Activated CD4-positive, alpha-beta T cell treated with anti-CD3 and anti-CD28 coated beads for 36 hours (primary cell): ENCODE measurements at places on chromosomes 12 and 14. TPM values are rescaled to one million over a fixed set of nuclear protein-coding genes. Genes with fewer than 3 reads are reported as not detected.

The CDCA3 gene
- 87.8 TPM for total RNA-seq

DNA sequence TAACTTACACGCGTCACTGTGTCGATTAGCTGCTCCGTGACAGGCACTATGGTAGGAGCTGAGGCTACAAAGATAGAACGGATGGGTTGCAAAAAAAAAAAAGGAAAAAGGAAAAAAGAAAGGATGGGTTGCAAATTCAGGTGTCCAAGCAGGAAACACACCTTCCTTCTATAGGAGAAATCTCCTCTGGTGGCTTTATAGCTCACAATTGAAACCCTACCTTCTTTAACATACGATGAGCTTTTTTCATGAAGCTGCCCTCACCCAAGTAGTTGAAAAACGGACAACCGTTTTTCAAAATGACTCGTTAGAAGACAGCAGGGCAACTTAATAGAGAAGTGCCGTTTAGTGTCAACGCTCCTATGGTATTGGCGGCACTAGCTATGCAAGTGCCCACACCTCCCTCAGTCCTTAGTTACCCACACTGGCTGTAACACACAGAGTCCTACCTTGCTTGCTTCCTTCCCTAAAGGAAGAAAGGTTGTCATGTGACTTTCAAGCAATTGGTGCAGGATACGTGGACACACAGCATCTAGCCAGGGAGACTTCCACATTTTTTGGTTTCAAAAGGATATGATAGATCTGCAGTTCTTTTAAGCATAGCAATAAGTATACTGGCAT is 682 bp upstream of the TRIP11 start:
- DNase-seq: peak; percentile 29

- no peak for DNase-seq
Measured at GRCh38 chr14:53220914-53221313, 67.8 kb upstream of the DDHD1 start.

DNA sequence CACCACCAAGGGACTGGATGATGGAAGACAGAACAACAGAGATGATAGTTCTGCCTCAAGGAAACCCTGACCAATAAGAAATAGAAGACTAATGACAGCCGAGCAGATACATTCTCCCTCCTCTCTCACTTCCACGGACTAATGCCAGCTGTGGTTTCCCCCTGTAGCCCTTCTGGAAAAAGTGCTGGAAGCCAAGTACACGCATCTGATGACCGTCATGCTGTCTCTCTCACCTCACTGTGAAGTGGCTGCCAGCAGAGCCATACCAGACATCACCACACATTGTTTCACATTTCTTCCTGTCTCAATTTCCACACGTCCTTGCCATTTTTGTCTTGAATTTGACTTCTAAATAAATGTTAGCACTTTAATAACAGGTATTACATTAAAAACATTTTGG is 2.9 kb downstream of the TAS2R43 start:
- no peak for DNase-seq

The CLEC4C gene
- not detected for total RNA-seq

The L2HGDH gene
- total RNA-seq: 12.8 TPM

The ALG10B gene
- total RNA-seq: 15.3 TPM

- no peak for DNase-seq
Measured at GRCh38 chr14:70898111-70898745, 9.0 kb upstream of the PCNX1 start.

- no peak for DNase-seq
Measured at GRCh38 chr14:34857689-34858449, 17.3 kb downstream of the BAZ1A start.

The NPAS3 gene
- not detected for total RNA-seq

DNA sequence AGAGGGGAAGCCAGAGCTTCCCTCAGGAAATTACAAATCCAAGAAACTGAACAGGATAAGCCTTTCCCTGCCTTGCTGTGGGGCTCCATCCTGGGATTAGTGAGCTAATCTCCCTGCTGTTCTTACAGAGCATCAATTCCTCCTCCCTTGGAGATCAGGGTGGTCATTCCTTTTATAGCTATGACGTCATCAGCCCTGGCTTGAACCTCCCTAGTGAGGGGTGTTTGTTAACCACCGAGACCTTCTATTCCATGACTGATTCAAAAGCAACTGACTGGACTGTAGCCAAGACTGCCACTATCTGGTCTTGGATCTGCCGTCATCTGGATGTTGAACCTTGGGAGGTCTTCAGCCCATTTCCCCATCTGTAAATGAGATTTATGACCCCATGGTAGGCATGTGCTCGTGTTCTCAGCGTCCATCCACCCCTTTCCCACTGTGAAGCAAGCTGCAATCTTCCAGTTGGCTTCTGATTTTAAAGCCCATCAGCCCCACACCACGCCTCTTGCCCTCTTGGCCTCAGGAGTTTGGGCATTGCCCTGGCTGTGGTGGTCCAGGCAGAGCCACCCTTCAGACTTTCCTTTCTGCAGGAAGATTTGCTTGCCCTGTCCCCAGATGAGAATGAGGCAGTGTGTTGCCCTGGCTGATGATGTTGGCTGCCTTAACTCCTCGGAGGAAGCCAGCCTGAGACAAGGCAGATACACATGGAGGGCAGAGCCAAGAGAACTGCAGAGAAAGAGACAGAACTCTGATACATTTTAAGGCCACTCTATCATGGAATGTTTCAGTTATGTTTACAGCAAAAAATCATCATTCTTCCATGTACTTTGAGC is 59.6 kb upstream of the ACTN1 start:
- DNase-seq: no peak

DNA sequence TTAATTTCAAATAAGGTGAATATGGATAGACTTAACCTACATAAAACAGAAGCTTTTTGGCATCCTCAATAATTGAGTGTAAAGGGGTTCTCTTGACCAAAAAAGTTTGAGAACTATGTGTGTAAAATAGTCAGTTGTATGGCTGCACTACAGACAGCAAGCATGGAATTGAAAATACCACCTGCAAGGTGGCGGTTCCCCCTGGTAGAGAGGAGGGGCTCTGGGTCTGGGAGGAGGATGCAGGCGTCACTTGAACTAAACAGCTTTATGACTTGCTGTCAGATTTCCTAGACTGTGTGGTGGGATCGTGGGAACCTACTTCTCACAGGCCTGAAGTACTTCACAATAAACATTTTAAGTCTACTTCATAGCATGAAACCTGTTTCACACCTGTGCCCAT is 6.3 kb downstream of the EVL start:
- DNase-seq: peak; percentile 46

The GALC gene
- 10.3 TPM for total RNA-seq

DNA sequence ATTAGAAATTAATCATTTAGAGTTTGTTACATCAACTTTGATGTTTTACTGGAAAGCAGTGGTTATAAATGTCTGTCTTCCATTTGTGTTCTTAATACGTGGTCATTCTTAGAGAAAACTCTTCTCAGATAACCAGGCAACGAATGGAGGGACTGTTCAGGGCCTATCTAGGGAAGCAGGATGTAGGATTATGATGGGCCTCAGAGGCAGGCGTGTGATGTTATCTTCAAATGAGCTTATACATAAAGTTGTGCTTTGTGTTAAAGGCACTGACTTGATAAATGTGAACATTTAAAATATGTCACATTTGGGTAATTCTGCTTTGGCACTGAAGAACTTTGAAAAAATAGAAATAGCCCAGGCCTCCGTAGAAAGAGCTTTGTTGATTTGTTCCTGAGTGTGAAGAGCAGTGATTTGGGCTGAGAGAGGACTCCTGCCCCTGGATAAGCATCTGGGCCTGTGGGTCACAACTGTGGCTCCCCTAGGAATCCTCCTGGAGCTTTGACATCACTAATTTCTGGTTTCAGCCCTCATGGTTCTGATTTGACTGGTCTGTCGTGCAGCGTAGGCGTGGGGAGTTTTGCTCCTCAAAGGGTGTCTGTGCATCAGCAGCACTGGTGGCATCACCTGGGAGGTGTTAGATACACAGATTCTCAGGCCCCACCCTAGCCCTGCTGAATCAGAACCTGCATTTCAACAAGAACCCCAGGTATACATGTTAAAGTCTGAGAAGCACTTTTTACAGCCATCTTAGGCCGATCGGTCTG is 55.4 kb downstream of the SAMD4A start:
- DNase-seq: peak; percentile 87

DNA sequence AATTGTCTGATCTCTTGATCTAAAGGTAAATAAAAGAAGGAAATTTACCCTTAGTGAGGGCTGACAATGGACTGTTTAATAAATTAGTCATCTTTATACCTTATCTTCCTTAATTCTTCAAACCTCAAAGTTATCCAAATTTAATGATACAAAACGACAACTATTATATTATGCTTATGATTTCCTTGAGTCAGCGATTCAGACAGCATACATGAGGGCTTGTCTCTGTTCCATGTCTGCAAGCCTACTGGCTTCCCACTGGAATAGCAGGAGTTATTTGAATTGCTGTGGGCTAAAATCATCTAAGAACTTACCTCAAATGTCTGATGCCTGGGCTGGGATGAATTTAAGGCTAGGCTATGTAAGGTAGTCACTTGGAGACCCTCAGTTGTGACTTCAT is 197.2 kb upstream of the MDGA2 start:
- no peak for DNase-seq

DNA sequence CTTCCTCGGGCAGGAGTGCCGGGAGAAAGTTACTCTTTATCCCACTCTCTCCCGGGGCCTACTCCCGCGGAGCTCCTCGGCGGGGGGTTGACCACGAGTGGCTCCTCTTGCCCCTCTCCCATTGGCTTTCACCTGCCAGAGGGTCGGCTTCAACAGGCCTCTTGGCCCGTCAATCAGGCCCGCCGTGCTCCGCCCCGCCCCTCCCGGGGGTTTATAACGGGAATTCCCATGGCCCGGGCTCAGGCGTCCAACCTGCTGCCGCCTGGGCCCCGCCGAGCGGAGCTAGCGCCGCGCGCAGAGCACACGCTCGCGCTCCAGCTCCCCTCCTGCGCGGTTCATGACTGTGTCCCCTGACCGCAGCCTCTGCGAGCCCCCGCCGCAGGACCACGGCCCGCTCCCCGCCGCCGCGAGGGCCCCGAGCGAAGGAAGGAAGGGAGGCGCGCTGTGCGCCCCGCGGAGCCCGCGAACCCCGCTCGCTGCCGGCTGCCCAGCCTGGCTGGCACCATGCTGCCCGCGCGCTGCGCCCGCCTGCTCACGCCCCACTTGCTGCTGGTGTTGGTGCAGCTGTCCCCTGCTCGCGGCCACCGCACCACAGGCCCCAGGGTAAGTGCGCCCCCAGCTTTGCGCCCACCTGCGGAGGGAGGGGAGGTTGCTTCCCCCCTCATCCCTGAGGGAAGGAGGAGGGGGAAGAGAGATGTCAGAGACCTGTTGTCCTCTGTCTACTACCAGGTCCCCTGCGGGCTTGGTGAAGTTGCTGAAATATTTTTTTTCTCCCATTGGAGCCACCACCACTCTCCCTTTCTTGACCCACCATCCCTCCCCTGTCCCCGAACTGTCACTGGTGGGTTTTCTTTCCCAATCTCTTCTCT is at the start of gene SMOC1:
Gene SMOC1, plus strand, starts transcription at position 242 of the 869 bp plus-strand sequence. Its CDS starts 263 bp downstream, at position 505.
- DNase-seq: peak; percentile 64

The KCNA5 gene
- total RNA-seq: not detected

The AHSA1 gene
- 348 TPM for total RNA-seq

GRCh38 chr14:67487937-67488893 is at the start of gene TMEM229B:
TMEM229B (minus strand) TSS chr14:67488721; CDS start chr14:67473923, 14,798 bp downstream.
- peak; percentile 85 for DNase-seq

- DNase-seq: no peak
Measured at GRCh38 chr14:44653641-44654040, 146.6 kb upstream of the FSCB start.

DNA sequence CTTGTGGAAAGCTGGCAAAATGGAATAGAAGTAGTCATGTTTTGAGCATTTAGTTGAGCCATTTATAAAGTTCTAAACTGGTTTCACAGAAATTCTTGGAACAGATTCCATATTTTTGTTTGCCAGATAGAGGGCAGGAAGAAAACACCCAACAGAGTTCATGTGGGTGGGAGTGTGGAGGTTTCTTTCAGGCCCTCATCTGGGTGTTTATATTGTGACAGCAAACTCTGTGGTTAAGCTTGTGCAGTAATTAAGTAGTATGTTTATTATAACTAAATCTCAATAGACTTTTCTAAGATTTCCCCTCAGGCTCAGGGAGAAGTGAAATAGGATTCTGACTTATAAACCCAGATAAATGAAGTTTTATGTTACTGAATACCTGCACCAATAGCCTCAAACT is 57.4 kb downstream of the SPPL3 start:
- no peak for DNase-seq

DNA sequence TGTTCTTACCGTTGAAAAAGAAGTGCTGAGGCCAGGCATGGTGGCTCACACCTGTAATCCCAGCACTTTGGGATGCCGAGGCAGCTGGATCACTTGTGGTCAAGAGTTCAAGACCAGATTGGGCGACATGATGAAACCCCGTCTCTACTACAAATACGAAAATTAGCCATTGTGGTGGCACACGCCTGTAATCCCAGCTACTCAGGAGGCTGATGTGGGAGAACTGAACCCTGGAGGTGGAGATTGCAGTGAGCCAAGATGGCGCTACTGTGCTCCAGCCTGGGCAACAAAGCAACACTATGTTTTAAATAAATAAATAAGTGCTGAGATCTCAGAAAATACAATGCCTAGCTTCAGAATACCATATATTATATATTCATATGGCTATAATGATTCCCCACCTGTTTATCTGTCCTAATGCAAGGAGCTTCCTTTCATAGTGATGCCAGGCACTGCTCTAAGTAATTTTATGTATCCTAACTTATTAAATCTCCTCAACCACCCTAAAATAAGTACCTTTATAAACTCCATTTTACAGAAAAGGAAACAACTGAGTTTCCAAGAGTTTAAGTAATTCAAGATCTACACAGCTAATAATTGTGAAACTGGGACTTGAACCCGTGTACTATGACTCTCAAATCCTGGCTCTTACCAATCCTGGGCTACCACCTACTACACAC is 7.3 kb downstream of the PHLDA1 start:
- DNase-seq: no peak

The KRT83 gene
- total RNA-seq: not detected

The TAS2R31 gene
- total RNA-seq: 0.44 TPM

GRCh38 chr12:108633534-108634248 is at the start of gene SELPLG:
SELPLG (minus strand) TSS chr12:108633894; CDS start chr12:108624307, 9,587 bp downstream.
- DNase-seq: peak; percentile 92

DNA sequence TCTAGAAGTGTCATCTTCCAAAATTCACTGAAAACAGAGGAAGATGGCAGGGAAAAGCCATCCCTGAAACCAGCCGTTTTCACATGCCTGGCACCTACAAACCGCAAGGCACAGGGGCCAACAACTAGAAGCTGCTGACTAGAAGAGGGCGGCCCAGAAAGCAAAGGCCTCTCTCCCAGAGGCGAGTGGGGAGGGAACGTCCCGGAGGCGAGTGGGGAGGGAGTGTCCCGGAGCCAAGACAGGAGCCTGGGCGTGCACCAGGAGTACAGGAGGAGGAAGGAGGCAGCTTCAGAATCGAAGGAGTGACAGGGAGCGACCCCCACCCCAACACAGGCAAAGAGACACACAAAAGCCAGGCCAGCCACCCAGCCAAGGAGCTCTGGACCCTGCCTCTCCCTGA is 21.0 kb downstream of the ANKLE2 start:
- DNase-seq: no peak
